Activated CD4-positive, CD25-positive, alpha-beta regulatory T cell treated with anti-CD3 and anti-CD28 coated beads, Interleukin-2, amount 50 U/mL, for 24 hours (primary cell): ENCODE measurements at places on chromosomes 4 and X.

DNA sequence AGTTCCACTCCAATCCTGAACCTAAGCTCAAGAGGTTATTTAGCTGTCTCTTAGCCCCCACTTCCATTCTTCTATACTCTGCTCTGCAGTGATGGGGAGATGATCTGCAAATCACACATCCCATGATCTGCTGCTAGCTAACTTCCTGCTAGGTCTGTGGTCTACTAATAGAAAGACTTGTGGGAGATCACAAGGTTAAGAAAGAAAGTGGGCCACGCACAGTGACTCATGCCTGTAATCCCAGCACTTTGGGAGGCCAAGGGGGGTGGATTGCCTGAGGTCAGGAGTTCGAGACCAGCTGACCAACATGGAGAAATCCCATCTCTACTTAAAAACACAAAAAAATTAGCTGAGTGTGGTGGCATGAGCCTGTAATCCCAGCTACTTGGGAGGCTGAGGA, 471.1 kb upstream of the NWD2 start:
- ATAC-seq = no peak

DNA sequence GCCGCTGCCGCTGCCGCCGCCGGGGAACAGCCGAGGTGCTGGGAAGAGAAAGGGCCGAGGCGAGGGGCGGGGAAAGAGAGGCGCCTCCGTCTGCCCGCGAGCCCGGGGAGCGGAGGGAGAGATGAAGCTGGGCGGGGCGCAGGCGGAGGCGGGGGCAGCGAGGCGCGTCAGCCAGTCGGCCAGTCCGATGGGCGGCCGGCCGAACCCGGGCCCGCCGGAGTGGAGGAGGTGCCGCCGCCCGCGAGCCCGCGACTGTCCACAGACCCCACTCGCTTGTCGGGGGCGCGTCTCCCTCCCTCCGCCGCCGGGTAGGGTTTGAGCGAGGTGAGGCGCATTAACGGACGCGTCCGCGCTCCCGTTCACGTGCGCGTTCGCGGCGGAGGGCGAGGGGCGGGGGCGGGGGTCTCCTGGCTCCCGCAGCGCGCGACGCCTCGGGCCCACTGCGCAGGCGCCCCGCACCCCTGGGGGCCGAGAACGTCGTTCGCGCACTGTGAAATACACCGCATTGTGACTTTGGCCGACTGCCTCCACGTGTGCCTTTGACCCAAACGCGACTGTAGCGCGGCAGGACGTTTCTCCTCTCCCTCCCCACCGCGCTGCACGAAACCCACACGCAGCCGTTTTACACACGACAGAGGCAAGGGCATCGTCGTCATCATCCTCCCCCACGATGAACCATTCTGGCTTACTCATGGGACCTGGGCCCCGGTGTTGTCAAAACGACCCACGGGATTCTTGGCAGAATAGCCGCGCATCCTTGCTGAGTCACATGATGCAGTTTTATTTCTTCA, at the start of gene NUDT11:
Gene NUDT11, minus strand, starts transcription at position 92 of the 791 bp plus-strand sequence. CDS start 148 bp downstream, outside the sequence.
- ATAC-seq = peak; percentile 88

- no peak for ATAC-seq
These were observed 100.5 kb downstream of the NAA11 start for GRCh38 chr4:79225360-79225759.

DNA sequence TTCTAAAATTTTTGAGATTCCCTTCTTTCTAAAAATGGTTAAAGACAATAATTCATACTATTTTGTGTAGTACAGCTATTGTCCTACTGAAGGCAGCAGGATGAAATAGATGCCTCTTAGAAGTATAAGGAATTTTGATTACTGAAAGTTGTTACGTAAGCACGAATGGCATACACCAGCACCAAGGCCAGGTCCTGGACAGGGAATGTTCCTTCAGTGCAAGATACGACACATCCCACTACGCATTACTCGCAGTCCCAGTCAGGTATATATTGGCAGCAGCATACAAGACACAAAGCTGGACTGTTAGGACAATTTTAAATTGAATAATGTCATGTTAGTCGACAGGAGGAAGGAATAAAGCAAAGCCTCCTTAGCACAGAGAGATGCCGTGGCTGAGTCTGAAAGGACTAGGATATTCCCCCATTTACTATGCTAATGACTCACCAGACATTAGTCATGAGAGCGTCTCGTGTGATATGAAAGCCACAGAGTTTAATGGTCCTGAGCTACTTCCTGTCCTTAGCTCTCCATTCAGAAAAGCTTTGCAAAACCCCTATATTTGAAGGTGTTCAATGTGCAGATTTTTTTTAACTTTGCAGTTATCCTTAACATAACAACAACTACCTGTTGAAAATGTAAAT, 504.3 kb downstream of the FAM133A start:
- ATAC-seq = no peak

DNA sequence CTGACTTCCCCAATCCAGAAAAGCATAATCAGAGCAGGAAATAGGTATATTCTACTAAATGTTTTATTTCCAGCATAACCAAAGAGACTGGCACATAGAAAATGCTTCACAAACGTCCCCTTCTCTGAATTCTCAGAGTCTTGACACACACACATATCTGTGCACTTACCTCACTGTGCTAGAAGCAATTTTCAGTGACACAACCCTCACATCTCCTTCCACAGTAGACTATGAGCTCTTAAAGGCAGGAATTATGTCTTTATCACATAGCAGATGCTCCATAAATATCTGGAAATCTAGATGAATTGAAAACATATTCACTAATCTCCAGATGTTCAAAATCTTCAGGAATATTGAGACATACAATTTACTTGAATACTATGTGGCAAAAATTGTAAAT, 5.9 kb downstream of the SOWAHB start:
- ATAC-seq = no peak

GRCh38 chrX:100120956-100121355, 289.1 kb downstream of the PCDH19 start:
- no peak for ATAC-seq

- peak; percentile 86 for ATAC-seq
These were observed 47.7 kb upstream of the AFAP1 start for GRCh38 chr4:7987148-7987989.

DNA sequence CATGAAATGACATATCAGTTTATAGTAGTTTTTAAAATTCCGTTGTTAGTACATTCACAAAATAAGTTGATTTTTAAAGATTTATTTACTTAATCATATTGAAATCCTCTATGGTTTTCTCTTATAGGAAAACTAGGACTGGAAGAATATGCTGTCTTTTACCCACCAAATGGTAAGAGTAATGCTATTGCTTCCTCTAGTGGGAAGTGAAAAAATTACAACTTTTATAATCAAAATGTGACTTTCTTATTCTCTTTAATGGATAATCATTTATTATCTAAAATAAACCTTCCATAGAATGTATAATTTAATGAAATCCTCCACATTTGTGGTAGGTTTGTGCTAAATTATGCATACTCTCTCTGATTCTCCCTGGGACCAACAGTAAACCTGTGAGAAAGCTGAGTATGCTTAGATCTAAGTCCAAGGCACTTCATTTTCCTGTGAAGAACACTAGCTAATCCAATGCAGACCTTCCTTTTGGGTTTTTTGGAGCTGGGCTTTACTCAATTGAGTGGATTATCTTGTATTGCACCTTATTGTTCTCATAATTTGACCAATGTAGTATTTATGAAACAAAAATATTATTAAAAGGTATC, 136.2 kb downstream of the TBC1D19 start:
- ATAC-seq = no peak

DNA sequence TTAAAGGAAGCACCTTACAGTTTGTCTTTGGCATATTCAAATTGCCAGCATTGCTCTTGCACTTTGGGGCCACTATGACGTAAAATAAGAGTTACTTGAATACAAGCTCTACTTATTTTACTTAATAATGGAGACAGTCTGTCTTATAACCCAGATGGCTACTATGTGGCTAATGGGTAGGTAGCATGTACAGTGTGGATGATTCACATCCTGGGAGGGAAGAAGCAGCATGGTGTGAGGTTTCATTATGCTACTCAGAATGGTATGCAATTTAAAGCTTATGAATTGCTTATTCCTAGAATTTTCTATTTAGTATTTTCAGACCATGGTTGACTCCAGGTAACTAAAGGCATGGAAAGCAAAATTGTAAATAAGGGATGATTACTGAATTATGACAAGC, 761.8 kb upstream of the ATOH1 start:
- ATAC-seq = no peak

- ATAC-seq = no peak
These were observed 28.0 kb upstream of the BANK1 start for GRCh38 chr4:101762534-101762933.

GRCh38 chr4:3774253-3774883, 8.2 kb downstream of the ADRA2C start:
- ATAC-seq = no peak

GRCh38 chr4:48742412-48742811, 37.7 kb downstream of the FRYL start:
- ATAC-seq = peak; percentile 32

- no peak for ATAC-seq
These were observed 145.4 kb downstream of the CPEB2 start for GRCh38 chr4:15147714-15148113.

DNA sequence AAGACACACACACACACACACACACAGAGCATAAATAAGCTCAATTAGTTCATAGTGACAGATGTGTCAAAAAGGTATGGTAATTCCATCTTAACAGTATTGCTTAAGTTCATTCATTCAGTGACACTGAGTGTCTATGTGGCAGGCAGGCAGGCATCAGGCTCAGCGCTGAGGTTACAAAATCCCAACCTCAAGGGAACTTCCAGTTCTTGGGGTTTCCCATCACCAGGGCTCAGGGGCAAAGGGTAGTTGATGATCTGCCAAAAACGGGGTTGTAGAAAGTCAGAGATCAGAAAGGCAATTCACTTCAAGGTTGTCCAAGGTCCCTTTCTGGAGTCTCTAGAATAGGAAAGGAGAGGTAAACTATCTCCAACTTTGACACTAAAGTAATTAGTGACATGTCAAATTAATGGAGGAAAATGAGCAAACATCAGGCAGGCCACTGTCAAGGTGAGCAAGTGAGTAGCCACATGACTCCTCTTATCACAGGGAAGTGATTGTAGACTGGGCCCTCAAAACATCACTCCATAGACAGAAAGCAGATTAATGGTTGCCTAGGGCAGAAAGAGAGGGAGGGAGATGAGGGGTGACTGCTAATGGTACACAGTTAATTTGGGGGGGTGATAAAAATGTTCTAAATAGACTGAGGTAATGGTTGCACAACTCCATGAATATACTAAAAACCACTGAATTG, 41.8 kb downstream of the GPC4 start:
- ATAC-seq = no peak

GRCh38 chrX:100606753-100607152, 22.0 kb downstream of the TNMD start:
- no peak for ATAC-seq

DNA sequence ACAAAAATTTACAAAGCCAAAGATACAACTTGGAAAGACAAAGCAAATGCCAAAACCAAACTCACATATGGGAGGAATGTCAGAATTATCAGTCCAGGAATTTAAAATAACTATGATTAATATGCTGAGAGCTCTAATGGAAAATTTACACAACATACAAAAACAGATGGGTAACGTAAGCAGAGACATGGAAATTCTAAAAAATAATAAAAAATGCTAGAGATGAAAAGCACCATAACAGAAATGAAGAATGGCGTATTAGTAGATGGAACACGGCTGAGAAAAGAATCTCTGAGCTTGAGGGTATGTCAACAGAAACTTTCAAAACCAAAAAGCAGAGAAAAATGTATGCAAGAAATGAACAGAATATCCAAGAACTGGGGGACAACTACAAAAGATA, 4.1 kb upstream of the MANBA start:
- ATAC-seq = no peak

DNA sequence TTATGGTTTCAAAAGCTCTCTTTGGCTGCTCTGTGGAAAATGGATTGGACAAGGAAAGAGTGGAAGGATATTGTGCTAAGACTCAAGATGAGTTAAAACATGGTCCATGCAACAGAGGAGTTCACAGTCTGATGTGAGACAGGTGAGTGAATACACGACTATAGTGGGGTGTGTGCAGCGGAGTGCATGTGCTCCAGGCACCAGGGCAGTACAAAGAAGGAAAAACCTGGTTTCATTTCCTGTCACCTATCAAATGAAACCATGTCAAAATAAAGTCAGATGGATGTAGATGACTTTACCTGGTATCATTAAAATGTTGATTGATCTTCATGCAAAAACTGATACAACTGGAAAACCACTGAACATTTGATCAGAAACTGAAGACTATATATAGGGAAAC, 241.0 kb upstream of the RASGEF1B start:
- no peak for ATAC-seq

- no peak for ATAC-seq
These were observed 20.4 kb downstream of the EREG start for GRCh38 chr4:74385386-74385785.

DNA sequence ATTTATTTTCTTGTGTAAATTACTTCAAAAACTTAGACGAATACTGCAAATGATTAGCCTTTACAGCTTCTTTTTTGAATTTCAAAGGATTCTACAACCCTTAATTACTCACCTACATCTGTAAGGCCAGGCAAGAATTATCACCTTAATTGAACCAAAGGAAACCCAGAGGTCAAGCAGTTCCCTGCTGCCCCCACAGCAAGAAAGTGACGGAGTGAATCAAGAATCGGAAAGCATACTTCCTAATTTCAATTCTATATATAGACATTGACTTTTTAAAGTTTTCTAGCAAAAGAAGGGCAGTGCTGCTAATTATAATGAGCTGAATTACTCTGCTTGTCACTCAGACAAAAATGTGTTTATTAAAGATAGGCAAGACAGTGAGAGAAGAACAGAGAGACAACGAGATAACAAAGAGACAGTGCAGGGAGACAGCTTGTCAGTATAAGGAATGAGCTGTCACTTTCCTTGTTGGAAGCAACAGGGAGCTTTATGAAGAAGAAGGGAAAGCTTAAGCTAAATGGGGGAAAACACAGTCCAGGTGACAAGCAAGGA, 47.5 kb upstream of the SPANXN4 start:
- ATAC-seq = no peak

- no peak for ATAC-seq
These were observed 240.8 kb downstream of the PPARGC1A start for GRCh38 chr4:23648854-23649596.

DNA sequence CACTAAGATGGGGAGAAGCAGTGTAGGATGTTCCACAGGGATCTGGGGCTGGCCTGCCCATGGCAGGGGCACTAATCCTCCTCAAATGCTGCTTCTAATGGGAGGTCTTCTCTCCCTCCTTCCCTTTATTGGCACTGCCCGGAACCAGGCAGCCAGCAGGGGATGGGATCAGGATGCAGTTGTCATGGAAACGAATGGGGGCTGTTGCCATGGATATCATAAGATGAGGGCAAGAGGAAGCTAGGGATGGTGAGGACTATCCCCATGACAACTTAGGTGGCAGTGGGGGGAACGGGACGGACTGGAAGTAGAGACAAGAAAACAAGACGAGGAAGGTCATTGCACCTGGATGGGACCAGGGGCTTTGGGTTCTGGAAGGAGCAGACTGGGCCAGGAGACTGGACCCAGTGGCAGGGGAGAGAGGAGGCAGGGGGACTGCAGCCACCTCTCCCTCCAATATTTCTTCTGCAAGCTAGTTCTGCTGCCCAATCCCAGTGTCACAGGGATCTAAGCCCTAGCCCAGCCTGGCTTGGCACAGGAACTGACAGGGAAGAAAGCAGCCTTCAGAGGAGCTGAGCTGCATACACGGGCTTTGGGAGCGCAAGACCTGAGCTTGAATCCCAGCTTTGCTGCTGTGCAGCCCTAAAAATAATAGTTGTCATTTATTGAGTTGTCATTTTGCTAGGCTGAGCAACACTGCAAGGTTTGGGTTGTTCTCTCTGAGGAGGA, 19.0 kb downstream of the IQSEC2 start:
- no peak for ATAC-seq
